T-helper 1 cell treated with Interleukin-12 subunit alpha and Interleukin-12 subunit beta and Interleukin-4 antibody, amounts not matched to agents 30 ng/mL and 1 ng/mL, for 36 hours (primary cell): ENCODE measurements at places on chromosomes 4 and X. TPM values are rescaled to one million over a fixed set of nuclear protein-coding genes. Genes with fewer than 3 reads are reported as not detected.

ODAM gene
- not detected in 2 replicates for total RNA-seq

MAGEA2B gene
- total RNA-seq, result not detected in 2 replicates

SPANXA2 gene
- total RNA-seq, result not detected in 2 replicates

CLDN34 gene
- total RNA-seq, result not detected in 2 replicates

ZAR1 gene
- not detected in 2 replicates for total RNA-seq

FGF13 gene
- not detected in 2 replicates for total RNA-seq
